ENCODE measurements at places on chromosomes 2 and 18.

DNA sequence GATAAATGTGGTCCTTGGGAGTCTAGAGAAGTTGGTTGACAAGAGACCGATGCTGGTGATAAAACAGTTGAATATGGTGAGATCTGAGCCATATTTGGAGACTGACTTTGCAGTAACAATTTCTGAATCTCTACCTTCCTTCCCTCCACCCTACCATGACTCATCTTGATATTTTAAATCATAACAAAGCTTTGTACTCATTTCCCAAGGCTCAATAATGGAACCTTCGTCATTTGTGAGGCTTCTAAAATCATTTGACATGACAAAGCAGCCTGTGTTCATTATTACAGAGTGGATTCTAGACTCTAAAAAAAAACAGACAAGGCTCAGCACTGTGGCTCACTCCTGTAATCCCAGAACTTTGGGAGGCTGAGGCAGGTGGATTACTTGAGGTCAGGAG lies 38.5 kb upstream of the PDCL3 start:
- no peak for DNase-seq

DNA sequence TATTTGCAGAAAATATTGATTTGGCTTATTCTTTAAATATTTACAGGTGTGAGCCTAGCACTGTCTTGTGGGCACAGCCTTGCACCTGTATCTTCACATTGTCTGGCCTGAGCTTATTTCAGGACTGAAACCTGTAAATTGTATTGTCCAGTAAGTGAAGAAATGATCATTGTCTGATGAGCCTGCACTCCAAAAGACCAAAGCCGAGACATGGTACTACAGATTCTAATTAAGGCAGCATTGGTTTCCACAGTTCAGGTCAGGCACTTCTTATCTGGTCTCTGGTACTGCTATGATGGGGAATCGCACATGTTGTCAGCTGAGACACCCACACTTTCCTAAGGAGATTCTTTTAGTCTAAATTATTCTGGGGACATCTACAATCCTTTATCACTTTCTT lies 479.0 kb downstream of the TDRD15 start:
- DNase-seq: no peak

DNA sequence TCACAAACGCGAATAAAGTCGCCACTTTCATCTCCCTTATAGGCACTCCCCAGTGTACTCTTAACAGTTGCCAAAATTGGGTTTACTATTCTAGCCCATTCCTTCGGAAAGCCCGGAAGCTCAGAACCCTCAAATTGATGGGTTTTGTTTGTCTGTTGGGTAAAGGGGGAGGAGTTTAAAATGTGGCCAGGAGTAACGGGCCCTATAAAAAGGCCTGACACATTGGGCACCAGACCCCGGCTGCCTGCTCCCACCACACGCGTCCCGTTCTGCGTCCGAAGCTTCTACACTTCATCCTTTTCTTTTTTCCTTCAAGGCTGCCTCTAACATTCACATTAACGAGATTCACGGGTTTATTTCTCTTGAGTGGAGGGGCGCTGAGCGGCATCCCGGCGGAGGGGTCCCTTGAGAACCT lies 837 bp downstream of the NHEJ1 start:
- DNase-seq: no peak

DNA sequence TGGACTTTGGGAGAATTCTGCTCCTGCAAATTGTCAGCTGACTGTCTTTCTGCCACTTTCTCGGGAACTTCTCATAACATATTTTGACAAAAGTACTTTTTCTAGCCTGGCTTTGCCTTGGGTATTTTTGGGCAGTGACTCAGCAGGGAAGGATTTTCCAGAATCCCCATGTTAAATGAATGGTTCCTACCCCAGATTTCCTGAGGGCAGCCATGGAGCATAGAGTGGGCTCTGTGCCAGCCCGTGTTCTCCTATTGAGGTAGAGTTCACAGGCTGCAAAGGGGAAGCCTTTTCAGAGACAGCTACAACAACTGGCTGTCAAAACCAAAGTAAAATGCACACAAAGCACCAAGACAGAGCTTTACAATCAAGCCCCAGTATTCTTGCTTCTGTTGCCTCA lies 59.8 kb downstream of the BMP10 start:
- no peak for DNase-seq

DNA sequence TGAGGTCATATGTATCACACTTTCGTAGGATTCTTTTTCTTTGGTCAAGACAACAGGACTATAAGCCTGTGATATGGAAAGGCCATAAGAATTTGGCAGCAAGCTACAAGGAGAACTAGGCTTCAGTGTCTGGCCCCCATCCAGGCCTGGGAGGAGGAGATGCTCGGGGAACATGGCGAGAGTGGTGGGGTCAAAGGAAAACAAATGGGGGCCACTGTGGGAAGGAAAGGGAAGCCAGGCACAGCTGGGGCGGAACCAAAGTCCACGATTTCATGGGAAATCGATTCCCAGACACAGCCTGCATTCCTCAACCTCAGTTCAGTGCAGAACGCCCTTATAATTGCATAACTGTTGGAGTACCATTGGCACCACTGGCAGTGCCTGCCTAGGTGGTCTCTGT lies 58.2 kb downstream of the MBP start:
- no peak for DNase-seq

GRCh38 chr2:58429014-58429875 lies 188.1 kb upstream of the FANCL start:
- DNase-seq: no peak

DNA sequence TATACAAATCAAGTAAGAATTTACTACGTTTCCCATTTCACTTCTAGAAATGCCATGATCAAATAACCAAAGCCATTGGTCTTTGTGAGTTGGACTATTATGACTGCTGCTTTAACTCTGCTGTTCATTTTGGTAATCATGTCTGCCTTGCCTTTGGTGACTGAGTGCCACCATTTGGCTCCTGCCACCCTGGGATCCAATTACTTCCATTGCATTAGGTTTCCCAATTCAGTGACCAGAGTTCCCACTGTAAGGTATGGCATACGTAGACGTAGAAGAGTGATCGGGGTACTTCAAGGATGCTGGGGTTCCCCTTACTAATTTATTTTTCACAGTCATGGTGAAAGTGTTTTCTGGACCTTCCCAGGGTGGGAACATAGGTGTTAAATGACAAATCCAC lies 90.1 kb downstream of the SPIRE1 start:
- no peak for DNase-seq

GRCh38 chr18:76670564-76671288 lies 151.6 kb upstream of the ZNF236 start:
- DNase-seq: no peak

- no peak for DNase-seq
Measured at GRCh38 chr18:8354304-8354703, 254.9 kb upstream of the RAB12 start.

DNA sequence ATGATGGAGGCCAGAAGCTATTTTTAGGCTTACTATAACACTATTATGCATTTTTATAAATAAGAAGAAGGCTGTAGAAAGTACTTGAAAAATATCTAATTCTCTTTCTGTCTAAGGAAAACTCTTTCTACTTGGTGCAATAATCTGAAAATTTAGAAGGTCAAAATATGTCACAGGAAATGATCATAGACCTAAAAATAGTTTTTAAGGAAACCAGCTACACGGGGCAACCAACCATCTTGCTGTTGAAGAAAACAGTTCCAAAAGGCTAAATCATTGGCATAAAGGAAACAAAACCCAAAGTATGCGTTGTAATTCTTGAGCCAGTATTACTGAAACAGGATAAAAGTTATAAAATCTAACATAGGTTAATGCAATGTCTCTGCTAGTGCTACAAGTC lies 40.2 kb downstream of the SOCS6 start:
- no peak for DNase-seq

GRCh38 chr2:197286805-197287595 lies 23.6 kb downstream of the ANKRD44 start:
- DNase-seq: no peak

- DNase-seq: no peak
Measured at GRCh38 chr2:1701556-1702185, 42.6 kb downstream of the PXDN start.

DNA sequence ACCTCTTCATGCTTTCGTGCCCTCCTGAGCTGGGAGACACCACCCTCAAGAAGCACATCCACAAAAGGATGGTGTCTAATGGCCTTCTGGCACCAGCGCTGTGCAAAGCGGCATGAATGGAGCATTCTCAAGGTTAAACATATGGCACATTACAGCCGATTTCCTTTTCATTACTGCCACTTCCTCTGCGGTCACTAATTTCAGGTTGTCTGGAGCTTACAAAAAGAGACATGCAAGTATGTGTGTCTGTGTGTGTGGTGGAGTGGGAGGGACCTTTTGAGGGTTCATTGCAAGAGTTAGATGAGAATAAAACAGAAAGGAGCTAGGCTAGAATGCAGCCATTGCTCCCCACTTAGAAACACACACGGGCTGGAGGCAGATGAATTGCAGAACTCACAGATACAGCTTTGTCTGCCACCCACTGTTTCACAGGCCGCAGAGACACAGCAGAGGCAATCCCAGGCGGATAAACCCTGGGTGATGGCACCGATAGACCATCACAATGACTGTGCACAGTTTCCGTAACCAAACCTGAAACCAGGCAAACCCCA lies 76.0 kb downstream of the TGIF1 start:
- DNase-seq: no peak

- DNase-seq: no peak
Measured at GRCh38 chr2:60948926-60949579, 67.7 kb downstream of the REL start.

DNA sequence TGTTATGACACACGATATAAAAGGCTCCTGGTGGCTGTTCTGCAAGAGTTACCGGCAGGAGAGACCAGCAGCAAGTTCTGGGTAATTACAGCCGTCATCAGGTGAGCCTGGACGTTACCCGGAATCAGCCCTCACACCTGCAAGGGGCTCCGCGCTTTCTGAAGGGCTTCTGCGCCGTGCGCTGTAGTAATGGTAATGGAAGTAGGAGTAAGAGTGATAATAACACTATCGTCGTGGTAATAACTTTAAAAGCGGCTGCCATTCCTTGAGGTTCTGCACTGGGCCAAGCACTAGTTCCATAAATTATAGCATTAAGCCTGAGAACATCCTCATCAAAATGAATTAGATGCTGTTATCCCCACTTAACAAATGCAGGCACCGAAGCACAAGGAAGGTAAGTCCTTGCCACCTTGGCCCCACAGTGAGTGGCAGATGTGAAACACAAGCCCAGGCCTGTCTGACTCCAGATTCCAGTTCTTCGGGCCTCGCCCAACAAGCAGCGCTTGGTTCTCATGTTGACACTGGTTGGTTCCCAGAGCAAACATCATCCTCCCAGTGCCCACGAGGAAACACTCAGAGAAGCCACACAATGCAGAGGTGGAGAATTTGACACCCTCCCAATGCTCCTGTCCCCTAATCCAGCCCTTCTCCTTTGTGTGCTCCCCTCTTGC lies 205.2 kb downstream of the EIPR1 start:
- no peak for DNase-seq

- no peak for DNase-seq
Measured at GRCh38 chr2:171706152-171706803, 19.0 kb downstream of the DYNC1I2 start.

GRCh38 chr2:135457279-135457678 lies 73.7 kb downstream of the ZRANB3 start:
- no peak for DNase-seq

- DNase-seq: no peak
Measured at GRCh38 chr2:4502230-4502843, 799.0 kb downstream of the DCDC2C start.

DNA sequence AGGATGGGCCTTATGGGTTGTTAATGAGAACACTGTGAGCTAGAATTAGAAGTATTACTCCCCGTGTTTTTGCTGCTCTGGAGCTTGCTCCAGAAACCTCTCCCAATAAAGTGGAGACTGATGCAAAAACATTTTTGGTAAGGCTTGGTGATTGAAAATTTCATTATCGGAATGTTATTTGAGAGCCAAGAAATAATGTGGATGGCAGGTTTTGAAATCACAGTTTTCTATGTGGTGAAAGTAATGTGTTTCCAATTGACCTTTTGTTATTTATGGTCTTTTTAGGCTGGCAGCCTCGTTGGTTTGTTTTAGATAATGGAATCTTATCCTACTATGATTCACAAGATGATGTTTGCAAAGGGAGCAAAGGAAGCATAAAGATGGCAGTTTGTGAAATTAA lies 5.1 kb downstream of the PLEKHA3 start:
- DNase-seq: no peak

DNA sequence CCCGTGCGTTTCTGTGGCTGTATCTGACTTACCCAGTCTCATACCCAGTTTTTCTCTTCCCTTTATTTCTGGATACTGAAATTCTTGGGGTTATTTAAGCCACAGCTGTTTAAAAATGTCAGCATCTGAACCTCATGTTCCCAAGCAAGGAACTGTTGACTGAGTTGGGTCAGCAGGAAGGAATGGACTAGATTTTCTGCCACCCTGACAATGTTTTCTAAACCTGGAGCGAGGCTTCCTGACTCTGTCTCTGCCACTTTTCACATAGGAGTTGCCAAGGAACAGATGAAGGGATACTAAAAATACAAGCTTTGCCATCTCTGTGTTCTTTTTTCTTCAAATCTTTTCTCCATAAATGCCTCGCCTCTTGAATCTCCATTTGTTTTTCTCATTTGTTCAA lies 29.0 kb upstream of the SCYGR1 start:
- DNase-seq: no peak

DNA sequence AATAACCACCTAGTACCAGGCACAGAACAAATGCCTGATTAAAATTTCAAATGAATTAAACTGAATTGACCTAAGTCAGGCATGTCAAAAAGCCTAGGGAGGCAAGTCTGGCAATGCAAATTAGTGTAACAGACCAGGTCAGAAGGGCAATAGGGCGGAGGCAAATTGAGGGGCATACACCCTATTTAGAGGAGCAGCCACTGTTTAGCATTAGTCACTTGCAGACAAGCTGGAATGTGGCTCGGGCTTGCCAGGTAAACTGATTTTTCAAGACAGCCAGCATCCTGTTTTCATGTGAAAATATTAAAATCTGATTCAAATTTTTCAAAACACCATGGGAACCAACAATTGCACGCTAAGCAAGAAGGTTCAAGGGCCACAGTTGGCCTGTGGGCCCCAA lies 160.3 kb downstream of the EN1 start:
- no peak for DNase-seq

- DNase-seq: no peak
Measured at GRCh38 chr2:150619607-150620330, 132.3 kb upstream of the RND3 start.

GRCh38 chr2:42202634-42203008 lies 33.5 kb downstream of the EML4 start:
- DNase-seq: no peak

- no peak for DNase-seq
Measured at GRCh38 chr18:49631146-49631866, 69.4 kb downstream of the LIPG start.

- no peak for DNase-seq
Measured at GRCh38 chr2:5911718-5912117, 219.5 kb downstream of the SOX11 start.

GRCh38 chr2:88885679-88886416 lies 194.4 kb downstream of the RPIA start:
- DNase-seq: no peak
